Renal cortical epithelial cell (primary cell): ENCODE measurements at places on chromosomes 1 and 21. TPM values are rescaled to one million over a fixed set of nuclear protein-coding genes. Genes with fewer than 3 reads are reported as not detected.

The MSH4 gene
- 0.17 and 0.75 TPM in 2 replicates for total RNA-seq

The FCRLA gene
- 1.4 TPM in 1 of 2 replicates, not detected in the other for total RNA-seq

The CSMD2 gene
- under 0.01 and 0.55 TPM in 2 replicates for total RNA-seq

The FCAMR gene
- 0.69 and 3.6 TPM in 2 replicates for total RNA-seq

The IFI44L gene
- total RNA-seq: 10.8 and 12.2 TPM in 2 replicates

The CD101 gene
- total RNA-seq: 0.35 and 0.45 TPM in 2 replicates

The IGSF9 gene
- total RNA-seq: not detected in 2 replicates

The IRF2BP2 gene
- total RNA-seq: 53.0 and 79.6 TPM in 2 replicates

The CR2 gene
- total RNA-seq: not detected in 2 replicates

The TRIM58 gene
- total RNA-seq: 0.30 and 0.35 TPM in 2 replicates

The C1QTNF12 gene
- total RNA-seq: 0.40 TPM in 1 of 2 replicates, not detected in the other

The CD1D gene
- total RNA-seq: 0.75 and 1.4 TPM in 2 replicates

The COL8A2 gene
- total RNA-seq: 0.69 and 2.7 TPM in 2 replicates

The ACTL8 gene
- not detected in 2 replicates for total RNA-seq

The ADCY10 gene
- 0.25 TPM in 1 of 2 replicates, not detected in the other for total RNA-seq

GRCh38 chr1:240719953-240720700, 108.2 kb upstream of the GREM2 start:
- no peak for DNase-seq

GRCh38 chr1:197017558-197018146, 40.3 kb downstream of the CFHR5 start:
- DNase-seq: no peak

- no peak for DNase-seq
Observed at GRCh38 chr1:58765006-58765405, 18.8 kb downstream of the JUN start.

GRCh38 chr1:3640121-3640837, 9.6 kb downstream of the WRAP73 start:
- DNase-seq: no peak

DNA sequence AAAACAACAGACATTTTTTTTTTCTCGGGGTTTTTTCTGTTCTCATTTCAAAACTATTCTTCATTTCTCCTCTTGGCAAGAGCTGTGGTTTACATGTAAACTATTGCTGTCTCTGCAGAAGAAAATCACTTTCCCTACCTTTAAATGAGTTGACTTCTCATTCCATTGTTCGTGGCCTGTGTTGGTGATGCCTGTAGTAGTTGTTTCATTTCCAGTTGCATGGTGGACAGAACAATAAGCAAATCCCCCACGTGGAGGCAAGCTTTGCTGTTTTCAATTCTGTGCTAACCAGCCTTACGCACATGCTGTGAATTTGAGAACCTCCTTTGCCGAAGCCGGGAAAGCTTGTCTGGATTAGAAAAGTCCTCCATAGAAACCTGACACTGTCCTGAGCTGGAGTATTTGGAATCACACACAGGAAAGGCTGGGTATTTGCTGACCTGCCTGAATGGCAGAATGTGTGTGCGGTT, 26.2 kb upstream of the MAP3K7CL start:
- DNase-seq: peak; percentile 77

- DNase-seq: no peak
Observed at GRCh38 chr1:42178249-42178648, 13.7 kb upstream of the GUCA2A start.

- DNase-seq: no peak
Observed at GRCh38 chr1:23188434-23188884, 19.8 kb upstream of the LUZP1 start.

- DNase-seq: peak; percentile 69
Observed at GRCh38 chr1:45299981-45300668, 26.6 kb upstream of the HPDL start.

GRCh38 chr1:111441573-111442192, 7.4 kb downstream of the WDR77 start:
- DNase-seq: no peak

DNA sequence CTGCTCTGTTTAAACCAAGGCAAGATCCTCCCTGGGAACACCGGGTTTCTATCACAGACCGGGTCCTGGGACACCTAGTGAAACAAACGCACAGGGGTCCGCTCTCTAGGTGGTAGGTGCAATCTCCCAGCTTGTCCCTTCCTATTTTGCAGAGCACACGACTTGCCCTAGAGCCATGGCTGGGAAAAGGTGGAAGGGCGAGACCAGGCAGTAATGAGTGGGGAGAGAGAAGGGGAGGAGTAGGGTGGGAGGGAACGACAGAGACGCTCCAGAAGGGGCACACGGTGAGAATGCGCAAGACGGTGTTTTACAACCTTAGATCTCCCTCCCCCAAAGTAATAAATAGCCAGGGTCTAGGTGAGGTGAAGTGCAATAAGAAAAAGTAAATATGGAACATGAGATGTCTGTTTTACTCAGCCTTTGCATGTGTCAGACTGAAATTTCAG, 9.3 kb upstream of the ARHGAP29 start:
- no peak for DNase-seq

- no peak for DNase-seq
Observed at GRCh38 chr1:4743978-4744750, 89.8 kb downstream of the AJAP1 start.

GRCh38 chr1:31497601-31498000, 78.7 kb upstream of the TINAGL1 start:
- DNase-seq: no peak

DNA sequence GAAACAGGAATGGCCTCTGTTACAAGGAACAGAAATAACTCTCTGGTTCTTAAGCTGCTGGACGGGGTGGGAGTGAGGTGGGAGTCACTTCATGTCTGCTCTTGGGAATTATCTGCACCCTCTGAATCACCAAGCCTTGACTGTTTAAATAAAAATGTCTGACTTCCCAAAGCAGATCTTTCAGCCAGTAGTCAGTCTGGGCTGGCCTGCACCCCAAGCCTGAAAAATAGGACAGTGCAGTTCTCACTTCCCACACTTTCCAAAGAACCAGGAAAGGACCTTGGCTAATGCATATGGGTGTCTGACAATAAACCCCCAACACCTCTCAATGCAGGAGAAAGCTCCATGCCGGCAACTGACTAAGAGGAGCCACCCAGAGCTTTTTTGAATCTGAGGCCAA, 796 bp downstream of the S100A7 start:
- no peak for DNase-seq

GRCh38 chr1:39936724-39937491, 18.0 kb upstream of the MFSD2A start:
- DNase-seq: no peak

- no peak for DNase-seq
Observed at GRCh38 chr1:222299524-222299923, 248.4 kb downstream of the HHIPL2 start.

DNA sequence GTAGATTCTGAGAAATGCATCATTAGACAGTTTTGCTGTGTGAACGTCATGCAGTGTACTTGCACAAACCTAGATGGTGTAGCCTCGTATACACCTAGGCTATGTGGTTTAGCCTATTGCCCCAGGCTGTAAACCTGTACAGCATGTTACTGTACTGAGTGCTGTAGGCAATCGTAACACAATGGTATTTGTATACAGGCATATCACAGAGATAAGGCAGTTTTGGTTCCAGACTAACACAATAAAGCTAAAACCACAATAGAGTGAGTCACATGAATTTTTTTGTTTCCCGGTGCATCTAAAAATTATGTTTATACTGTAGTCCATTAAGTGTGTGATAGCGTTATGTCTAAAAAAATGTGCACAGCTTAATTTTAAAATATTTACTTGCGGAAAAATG, 6.9 kb downstream of the IL10RB start:
- DNase-seq: no peak

GRCh38 chr1:65049941-65050713, 83.8 kb upstream of the JAK1 start:
- DNase-seq: no peak

DNA sequence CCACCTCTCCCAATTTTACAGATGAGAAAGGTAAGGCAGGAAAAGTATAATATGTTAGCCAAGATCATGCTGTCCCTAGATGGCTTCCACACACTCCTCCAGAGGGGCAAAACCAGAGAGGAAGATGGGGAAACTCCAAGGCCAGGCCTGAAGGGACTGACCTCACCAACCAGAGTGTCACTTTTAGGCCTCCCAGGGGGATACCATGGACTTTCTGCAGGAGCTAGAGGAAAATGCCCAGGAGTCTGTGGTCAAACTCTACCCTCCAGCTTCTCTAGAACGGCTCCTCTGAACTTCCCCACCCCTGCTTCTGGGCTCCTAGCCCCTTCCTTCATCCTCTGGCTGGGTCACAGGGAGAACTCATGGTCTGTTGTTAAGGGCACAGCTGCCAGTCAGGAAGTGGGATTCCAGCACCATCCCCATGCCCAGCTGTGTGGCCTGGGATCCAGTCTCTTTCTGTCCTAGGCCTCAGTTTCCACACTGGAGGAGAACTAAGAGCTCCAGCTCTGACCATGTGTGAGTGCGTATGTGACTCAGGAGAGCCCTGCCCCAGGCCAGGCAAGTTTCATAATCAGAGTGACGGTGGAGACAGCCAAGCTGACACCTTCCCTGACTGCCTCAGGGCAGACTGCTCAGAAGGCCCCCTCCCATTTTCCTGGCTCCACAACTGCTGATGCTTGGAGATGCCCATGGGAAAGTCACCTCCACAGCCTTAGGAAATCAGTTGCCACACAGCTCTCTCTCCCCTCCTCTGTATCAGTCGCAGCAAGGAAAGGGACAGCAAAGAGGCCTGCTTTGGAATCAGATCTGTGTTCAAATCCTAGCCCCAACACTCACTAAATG, 1.9 kb downstream of the IGSF8 start:
- peak; percentile 35 for DNase-seq

DNA sequence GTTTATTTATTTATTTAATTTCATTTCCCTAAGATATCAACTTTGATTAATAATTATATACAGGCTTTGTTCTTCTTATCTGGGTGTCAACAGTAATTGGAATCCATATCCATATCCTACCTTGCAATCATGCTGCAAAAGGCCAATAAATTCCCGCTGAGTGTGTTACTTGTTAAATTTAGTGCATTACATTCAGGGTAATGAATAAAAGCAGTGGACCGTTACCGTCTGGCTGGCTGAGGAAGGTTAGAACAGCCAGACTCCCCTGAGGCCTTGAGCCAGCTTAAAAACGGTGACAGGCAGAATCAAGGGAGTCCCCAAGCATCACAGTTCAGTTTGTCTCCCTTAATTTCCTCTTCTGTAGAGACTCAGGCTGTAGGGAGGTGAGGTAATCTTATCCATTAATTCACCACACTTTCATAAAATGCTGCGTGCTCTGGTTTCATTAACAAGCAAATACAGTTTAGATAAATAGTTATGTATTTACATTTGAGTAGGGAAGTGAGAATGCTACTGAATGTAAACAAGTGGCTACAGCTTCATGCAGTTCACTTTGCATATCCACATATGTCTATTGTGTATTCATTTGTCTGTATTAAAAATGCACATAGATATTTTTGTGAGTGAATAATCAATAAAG, 888.2 kb upstream of the CXADR start:
- DNase-seq: peak; percentile 56

DNA sequence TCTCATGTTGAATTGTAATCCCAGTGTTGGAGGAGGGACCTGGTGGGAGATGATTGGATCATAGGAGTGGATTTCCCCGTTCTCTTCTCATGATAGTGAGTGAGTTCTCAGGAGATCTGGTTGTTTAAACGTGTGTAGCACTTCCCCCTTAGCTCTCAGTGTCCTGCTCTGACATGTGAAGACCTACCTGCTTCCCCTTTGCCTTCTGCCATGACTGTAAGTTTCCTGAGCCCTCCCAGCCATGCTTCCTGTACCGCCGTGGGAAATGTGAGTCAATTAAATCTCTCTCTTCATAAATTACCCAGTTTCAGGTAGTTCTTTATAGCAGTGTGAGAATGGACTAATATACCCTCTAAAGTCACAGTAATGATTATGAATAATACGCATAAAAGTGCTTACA, 248.4 kb upstream of the LRRC7 start:
- DNase-seq: no peak

GRCh38 chr1:219837274-219837993, 90.9 kb downstream of the SLC30A10 start:
- DNase-seq: peak; percentile 63

DNA sequence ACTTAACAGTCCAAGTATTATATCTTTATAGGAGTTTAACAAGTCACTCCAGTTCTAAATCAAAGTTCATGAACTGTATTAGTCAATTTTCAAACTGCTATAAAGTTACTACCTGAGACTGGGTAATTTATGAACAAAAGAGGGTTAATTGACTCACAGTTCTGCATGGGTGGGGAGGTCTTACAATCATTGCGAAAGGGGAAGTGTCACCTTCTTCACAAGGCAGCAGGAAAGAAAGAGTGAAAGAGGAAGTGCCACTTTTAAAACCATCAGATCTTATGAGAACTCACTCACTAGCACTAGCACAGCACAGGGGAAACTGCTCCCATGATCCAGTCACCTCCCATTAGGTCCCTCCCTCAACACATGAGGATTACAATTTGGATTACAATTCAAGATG, 70.0 kb downstream of the CLCA4 start:
- peak; percentile 91 for DNase-seq

GRCh38 chr1:107926436-107927080, 38.4 kb downstream of the VAV3 start:
- peak; percentile 90 for DNase-seq

DNA sequence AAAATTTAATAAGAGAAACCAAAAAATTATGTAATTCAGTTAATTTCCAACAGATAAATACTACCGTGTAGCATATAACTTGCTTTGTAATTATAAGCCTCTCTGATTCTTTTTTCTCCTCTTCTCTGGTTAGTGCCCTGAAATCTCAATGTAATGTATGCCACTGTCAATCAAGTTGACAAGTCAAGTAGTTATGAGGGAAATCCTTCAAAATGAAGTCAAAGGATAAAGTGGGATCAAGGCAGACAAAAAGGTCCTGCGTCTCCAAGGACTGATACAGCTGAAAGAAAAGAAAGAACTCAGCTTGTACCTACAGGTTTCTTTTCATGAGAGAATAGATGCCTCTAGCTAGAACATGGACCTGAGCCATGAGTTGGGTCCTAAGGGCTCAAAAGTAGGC, 19.8 kb downstream of the VPS45 start:
- no peak for DNase-seq

DNA sequence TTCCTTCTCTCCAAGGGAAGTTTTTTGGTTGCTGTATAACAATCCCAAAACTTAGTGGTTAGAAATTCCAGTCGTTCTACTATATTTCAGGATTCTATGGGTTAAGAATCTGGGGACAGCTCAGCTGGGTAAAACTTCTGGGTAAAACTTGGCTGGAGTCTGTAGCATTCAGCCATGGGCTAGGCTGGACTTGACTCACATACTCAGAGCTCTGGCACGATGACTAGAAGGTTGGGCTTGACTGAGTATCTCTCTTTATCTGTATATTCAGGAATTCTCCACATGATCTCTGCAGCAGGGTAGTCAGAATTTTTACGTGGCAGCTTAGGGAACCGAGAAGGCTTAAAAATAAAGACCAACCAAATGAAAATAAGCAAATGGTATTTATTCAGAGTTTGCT, 28.2 kb upstream of the HRNR start:
- no peak for DNase-seq

- DNase-seq: peak; percentile 9
Observed at GRCh38 chr1:211788626-211789025, 41.9 kb downstream of the LPGAT1 start.

DNA sequence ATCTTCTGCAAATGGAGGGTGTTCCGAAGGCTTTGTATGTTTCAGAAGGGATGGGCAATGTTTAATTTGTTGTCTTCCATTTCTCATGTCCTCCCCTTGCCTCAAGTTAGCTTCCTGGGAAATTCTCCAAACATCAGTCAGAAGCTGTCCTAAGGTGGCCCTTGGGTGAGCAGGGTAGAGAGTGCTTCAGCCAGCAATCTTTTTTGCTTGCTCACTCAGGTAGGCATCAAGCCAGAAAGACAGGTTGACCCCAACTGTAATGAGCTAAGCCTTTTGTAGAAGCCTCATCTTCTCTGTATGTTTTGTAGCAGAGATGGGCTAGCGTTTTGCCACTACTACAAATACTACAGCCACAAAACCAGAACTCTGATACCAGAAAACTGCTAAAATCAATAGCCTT, 321.5 kb upstream of the FAM78B start:
- no peak for DNase-seq
